ENCODE measurements at places on chromosomes 4 and X.

- DNase-seq = no peak
Observed at GRCh38 chrX:38939067-38939466, 137.8 kb downstream of the MID1IP1 start.

DNA sequence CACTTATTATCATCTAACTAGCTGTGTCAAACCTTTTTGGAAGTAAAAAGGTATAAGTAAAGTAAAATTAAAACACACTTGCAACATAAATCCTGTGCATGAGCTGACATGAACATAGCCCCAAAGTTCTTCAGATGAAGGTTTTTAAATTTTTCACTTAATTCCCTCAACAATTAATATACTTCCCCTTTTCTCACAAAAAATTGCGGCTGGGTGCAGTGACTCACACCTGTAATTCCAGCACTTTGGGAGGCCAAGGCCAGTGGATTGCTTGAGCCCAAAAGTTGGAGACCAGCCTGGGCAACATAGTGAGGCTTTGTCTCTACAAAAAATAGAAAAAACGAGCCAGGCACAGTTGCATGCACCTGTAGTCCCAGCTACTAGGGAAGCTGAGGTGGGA is 16.8 kb downstream of the RASGEF1B start:
- no peak for DNase-seq

- DNase-seq = no peak
Observed at GRCh38 chr4:14902342-14902741, 99.9 kb upstream of the CPEB2 start.

DNA sequence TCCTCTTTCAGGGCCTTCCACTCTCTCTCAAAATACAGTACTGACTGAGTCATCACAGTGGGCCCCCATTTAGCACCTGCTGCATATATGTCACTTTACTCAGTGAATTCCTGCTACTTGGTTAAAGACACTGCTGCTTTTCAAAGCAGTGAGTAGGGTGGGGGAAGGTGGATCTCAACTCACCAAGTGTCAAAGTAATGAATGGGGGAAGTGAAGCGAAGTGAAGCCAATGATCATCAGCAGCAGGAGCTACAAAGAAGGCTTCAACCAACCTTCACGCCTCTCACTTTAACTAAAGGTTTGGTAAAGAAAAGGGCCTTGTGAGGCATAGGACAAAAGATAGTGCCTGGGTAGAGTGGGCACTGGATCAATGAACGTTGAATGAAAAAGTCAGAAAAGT is 424.1 kb downstream of the SMARCA1 start:
- DNase-seq = no peak

DNA sequence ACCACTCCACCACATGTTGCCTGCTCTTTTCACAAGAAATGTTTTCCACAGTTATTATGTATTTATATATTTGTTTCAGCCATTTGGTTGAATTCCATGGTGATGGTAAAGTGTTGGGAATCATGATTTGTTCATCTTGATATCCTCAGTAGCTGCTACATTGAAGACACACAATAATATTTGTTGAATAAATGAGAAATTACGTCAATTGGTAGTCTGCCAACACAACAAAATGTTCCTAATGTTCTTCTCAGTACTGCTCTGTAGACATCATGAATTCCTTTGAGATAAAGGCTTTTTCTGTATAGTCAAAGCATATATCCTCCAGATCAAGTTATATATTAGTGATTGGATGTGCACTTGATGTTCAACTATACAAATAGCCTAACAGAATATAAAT is 29.5 kb downstream of the CXXC4 start:
- no peak for DNase-seq

- DNase-seq = peak; percentile 14
Observed at GRCh38 chr4:36285784-36286480, 4.5 kb downstream of the DTHD1 start.

GRCh38 chr4:72974694-72975487 is 94.6 kb downstream of the COX18 start:
- no peak for DNase-seq

GRCh38 chrX:102712216-102712966 is at the start of gene GPRASP2:
Gene GPRASP2 (plus strand): TSS chrX:102712448. CDS start chrX:102714870, 2,422 bp downstream.
- DNase-seq = no peak

Data from stimulated activated CD8-positive, alpha-beta memory T cell treated with anti-CD3 and anti-CD28 coated beads, Interleukin-7, amount 100 ng/mL, for 1 hour (primary cell).